ENCODE measurements at places on chromosomes 2 and 18.
A peak's percentile ranks its signal among the peaks of the same experiment; 100 is the strongest.

- DNase-seq = no peak
Measured at GRCh38 chr2:230443541-230443940, 27.5 kb downstream of the SP100 start.

DNA sequence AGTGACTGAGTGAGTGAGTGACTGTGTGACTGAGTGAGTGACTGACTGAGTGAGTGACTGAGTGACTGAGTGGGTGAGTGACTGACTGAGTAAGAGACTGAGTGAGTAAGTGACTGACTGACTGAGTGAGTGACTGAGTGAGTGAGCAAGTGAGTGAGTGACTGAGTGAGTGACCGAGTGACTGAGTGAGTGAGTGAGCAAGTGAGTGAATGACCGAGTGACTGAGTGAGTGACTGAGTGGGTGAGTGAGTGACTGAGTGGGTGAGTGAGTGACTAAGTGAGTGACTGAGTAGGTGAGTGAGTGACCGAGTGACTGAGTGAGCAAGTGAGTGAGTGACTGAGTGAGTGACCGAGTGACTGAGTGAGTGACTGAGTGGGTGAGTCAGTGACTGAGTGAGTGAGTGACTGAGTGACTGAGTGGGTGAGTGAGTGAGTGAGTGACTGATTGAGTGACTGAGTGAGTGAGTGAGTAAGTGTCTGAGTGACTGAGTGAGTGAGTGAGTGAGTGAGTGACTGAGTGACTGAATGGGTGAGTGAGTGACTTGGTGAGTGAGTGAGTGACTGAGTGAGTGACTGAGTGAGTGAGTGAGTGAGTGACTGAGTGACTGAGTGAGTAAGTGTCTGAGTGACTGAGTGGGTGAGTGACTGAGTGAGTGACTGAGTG is 13.3 kb downstream of the MAL start:
- no peak for DNase-seq

GRCh38 chr2:150126143-150126740 is 361.2 kb downstream of the RND3 start:
- no peak for DNase-seq

- DNase-seq = no peak
Measured at GRCh38 chr2:240024766-240025165, 376 bp downstream of the NDUFA10 start.

GRCh38 chr2:236755278-236755840 is 185.7 kb downstream of the ACKR3 start:
- DNase-seq = no peak

DNA sequence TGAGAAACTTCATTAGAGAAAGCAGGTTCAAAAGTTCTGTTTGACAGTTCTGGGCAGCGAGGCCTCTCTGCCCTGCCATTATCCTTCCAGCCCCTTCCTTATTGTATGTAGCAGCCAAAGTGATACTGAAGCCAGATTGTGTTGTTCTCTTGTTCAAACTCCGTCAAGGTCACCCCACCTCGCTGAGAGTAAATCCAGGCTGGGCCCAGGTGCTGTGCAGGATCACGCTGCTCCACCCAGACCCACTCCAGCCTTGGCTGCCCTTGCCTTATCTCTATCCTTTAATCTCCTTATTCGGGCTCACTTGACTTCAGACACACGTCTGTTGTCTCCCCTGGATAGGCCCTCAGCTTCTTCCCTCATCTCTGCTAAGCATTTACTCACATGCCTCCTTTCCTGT is 196.1 kb downstream of the CPS1 start:
- no peak for DNase-seq

GRCh38 chr2:130825966-130826253 is 10.8 kb upstream of the ARHGEF4 start:
- no peak for DNase-seq

GRCh38 chr2:196995757-196996314 is 69.3 kb upstream of the PGAP1 start:
- DNase-seq = no peak

DNA sequence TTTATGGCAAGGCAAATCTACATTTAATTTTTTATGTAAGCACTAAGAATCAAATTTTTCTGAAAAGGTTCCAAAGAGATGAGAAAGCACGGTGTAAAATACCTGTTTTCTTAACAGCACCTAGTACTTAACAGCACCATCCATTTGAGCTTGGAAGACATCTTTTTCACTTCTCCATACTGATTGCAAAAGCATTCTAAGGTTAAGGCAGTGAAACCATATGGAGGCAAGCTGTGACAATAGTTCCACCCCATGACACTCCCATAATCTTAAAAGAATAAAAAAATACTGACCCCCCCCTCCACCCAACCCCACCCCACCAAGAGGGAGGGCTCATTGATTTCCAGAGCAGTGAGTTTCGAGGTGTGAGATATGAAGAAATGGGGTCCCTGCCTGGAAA is 60.6 kb downstream of the ZCCHC2 start:
- DNase-seq = no peak

DNA sequence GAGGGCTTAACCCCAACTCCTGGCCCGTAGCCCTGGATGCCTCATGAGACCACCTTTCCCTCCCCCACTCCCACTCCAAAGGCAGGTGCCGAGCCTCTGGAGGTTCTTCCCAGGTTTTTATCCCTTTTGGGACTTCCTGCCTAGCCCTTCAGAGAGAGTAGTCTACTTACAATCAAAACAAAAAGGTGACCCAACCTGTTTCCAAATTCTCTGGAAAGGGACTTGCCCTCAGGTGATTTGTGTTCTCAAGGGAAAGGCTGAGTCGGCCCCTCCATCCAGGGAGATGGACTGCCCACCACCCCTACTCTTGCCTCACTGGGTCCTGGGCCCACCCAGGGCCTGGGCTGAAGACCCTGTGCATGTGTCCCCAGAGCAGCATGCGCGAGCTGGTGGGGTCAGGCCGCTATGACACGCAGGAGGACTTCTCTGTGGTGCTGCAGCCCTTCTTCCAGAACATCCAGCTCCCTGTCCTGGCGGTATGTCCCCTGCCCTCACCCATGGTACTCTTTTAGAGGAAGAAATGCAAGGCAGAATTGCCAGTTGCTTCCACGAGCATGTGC is 108.5 kb downstream of the PLB1 start:
- no peak for DNase-seq

- DNase-seq = no peak
Measured at GRCh38 chr2:232449964-232450363, 6.0 kb upstream of the ALPI start.

DNA sequence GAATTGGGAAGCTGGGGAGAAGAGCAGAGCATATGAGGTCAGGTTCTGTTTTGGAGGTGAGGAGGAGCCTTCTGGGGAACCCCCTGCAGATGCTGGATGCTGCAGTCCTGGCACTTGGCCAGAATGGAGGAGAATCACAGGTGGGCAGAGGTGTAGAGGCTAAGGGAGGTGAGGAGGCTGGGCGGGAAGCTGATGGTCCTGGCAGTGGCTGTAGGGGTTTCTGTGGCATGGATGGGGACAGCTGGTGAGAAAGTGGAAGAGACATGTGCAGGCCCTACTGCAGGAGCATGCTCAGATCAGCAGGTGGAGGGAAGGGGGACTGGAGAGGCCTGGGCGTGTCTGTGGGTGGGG is 101.3 kb downstream of the DYSF start:
- DNase-seq = no peak

DNA sequence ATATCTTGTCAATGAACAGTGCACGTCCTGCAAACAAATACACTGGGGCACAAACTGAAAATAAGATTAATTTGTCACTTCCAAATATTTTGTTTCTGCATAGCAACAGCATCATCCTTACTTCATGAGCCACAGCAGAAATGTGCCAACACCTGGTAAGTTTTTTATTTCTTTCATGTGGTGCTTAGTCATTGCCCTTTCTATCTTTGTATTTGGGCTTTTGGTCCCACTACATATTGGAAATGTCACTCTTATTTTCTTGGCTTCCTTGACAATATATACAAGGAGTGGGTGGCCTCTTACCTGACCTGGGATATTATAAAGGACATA is 208.0 kb downstream of the RBM43 start:
- DNase-seq = no peak

GRCh38 chr2:212919238-212919637 is 232.2 kb downstream of the IKZF2 start:
- DNase-seq = no peak

GRCh38 chr2:218859556-218859987 is at the start of gene WNT6:
Gene WNT6, plus strand, starts transcription at chr2:218859805. Its CDS starts 233 bp downstream, at chr2:218860038.
- peak; percentile 71 for DNase-seq

GRCh38 chr2:237993701-237994100 is 26.9 kb downstream of the UBE2F start:
- no peak for DNase-seq

DNA sequence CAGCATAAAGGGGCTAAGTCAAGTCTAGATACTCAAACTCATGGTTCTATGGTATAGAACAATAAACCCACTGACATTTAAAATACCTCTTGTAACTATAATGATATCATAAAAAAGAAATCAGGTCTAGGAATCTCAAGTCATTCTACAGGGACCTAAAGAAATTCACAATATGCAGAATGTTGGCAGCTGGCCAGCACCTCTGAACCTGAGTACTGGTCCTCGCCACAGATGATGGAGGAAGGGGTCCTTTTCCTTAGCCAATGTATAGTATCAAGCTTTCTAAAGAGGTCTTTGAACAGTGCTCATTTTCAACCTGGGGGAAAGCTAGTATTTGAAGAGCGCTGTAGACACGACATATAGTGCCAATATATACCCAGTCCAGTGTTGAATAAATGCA is 108.4 kb upstream of the ITGB6 start:
- no peak for DNase-seq

- DNase-seq = no peak
Measured at GRCh38 chr2:133838642-133839365, 270.5 kb upstream of the NCKAP5 start.

DNA sequence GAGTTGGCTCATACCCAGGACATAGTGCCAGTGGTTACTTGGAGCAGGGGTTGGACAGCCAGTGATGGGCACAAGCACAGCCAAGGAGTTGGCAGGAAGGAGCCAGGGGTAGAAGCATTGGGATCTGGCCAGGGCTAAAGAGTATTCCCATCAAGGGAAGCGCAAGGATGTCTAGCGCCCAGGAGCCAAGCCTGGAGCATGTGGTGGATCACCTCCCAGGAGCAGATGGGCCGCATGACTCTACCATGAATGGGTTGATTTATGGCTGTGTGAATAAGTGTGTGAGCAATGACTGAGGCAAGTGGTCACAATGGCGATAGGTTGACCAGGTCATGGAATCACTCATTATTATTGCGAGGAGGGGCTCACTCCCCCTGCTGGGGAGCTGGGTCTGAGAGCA is 111.1 kb downstream of the FHOD3 start:
- DNase-seq = no peak

DNA sequence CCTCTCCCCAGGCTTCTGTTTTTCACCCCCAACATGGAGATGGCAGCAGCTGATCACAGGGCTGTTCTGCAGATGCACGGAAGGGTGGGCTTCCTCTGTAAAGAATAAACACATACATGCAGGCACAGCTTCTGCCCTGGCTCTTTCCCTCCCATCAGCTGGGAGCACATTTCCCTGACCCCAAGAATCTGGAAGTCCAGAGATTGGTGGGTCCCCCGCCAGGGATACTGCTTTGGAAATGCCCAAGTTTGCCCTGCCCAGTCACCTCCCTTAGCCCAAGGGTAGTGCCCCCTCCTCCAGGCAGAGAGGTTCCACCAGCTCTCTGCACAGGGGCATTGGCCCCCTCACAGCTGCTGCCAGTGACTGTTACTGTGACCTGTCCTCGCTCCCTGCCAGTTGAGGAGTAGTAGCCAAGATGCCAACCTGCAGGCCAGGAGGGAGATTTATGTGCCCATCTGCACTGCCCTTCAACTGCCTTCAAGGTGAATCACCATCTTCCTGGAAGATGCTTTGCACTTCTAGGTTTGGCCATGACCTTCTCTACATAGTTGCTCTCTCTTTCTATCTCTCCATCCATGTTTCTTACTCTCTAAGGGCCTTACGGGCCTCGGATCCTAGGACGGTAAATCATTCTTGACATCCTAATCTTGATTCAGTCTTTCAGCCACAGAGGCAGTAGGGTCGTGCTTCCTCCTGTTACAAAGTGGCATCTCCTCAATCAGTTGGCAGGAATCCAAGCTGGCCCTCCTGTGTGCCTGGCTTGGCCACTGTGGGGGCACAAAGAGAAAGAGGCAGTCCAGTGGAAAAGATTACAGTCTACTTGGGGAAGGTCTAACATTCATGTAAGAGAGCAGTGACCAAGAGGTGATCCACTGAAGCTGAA is 121.8 kb downstream of the CTIF start:
- DNase-seq = peak; percentile 65

DNA sequence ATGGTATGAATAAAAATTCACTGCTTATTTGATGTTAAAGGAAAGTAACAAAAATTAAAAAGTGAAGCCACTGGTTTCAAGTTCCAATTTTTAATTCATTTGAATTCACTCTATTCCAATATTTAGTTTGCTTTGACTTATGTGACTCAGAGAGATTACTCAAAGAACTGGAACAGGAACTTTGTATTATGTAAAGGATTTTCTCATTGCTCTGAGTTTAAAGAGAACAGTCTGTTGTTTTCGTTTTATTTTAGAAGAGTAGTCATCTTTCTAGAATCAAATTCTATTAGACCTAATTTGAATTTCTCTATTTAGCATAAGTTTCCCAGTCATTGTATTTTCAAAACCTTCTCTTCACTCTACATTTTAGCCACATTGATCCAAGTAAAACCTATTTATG is 300.1 kb upstream of the SLC8A1 start:
- DNase-seq = no peak

Measured in suprapubic skin (tissue), 4 donors.